ENCODE measurements at places on chromosomes 6 and 20. TPM values are rescaled to one million over a fixed set of nuclear protein-coding genes. Genes with fewer than 3 reads are reported as not detected.
A peak's percentile ranks its signal among the peaks of the same experiment; 100 is the strongest.

GRCh38 chr6:23140871-23141270 lies 571.5 kb downstream of the HDGFL1 start:
- no peak overlapping the region for H3K4me3 ChIP-seq
- DNase-seq: no peak
- no peak overlapping the region for H3K27ac ChIP-seq

- H3K36me3 ChIP-seq: no peaks in the 10 kb centered on the region
- DNase-seq: no peak
- H3K4me1 ChIP-seq: peaks cover 8% of the 10 kb centered on the region
Measured at GRCh38 chr20:10802236-10802635, 128.4 kb upstream of the JAG1 start.

DNA sequence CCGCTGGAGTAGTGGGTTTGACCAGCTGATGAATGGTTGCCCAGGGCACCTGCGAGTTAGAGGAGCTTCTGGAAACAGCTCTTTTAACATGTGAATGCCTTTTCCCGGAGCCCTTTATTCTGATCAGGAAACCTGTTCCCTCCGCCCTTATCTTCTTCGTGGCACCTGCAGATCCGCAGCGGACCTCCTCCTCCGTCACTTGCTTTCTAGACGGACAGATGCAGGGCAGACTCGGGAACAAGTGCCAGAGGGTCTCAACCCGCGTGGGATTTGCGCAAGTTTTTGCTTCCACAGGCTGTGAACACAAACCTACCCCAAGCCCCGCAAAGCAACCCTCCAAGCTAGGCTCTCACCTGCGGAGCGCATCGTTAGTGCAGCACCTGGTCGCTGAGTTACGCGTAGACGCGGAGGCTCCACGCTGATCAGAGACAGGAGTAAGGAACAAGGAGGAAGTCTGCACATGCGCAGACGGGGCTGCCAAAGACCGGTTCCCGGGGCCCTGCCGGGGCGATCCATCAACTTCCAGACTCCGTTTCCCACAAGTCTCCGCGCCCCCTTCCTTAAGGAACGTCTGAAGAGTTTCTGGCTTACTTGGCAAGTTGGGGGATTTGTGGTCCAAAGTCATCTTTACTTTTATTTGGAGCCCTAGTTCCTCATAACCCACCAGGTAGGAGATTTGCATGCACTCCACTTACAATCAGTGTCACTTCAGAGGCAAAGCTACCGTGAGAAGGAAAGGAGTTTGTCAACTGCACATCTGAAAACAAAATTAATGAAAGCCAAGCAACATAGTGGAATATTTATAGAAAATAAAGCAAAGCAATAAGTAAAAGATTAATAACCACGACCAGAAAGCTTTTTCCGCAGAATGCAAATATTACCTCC lies 52.7 kb upstream of the ELMO2 start:
- H3K4me3 ChIP-seq: peak overlapping the region; percentile 59
- peak; percentile 97 for DNase-seq
- peaks cover 17% of the 10 kb centered on the region for H3K4me1 ChIP-seq
- H3K27me3 ChIP-seq: no peaks in the 10 kb centered on the region
- H3K27ac ChIP-seq: peak overlapping the region; percentile 79

DNA sequence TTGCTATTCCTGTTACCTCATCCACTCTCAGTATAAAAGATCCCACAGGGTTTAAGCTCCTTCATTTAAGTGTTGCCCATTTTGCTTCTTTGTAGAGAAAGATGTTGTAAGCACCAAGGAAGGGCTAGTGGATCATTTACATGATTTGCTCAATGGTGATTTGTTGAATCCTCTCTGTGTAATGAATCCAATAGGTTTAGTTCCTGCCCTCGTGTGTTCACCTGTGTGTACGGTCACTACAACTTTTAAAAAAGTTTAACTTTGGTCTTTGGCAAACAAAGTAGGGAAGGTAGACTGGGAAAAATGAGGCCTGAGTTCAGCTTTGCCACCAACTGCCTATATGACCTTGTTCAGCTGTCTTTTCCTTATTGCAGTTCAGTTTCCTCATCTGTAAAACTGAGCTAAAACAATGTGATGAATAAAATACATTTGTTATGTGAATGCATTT lies 51.5 kb downstream of the DHX35 start:
- no peak for DNase-seq
- H3K4me1 ChIP-seq: peaks cover 13% of the 10 kb centered on the region
- no peaks in the 10 kb centered on the region for H3K27me3 ChIP-seq
- H3K4me3 ChIP-seq: no peak overlapping the region

Gene NKAIN4
- 16.0 TPM for total RNA-seq

DNA sequence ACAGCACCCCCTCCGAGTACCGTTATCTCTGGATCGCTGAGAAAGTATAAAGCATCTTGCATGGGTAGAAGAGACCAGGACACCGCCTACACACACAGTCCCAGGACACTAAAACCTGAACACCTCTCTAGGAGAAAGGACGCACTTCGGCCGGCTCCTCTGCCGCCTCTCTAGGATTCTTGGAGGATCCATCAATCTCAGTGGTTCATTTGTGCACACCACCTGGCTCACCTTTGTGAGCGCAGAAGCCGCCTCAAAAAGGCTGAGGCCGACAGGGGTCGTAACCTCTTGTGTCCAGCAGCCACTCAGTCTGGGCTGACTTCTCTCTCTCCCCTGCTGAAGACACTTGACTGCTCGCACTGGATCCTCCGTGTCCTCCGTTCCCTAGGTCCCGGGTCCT lies 13.5 kb downstream of the ZSCAN23 start:
- H3K4me1 ChIP-seq: no peaks in the 10 kb centered on the region
- H3K4me3 ChIP-seq: no peak overlapping the region
- H3K27ac ChIP-seq: no peak overlapping the region
- DNase-seq: peak; percentile 43
- no peaks in the 10 kb centered on the region for H3K36me3 ChIP-seq

- peak overlapping the region; percentile 21 for H3K27ac ChIP-seq
- H3K36me3 ChIP-seq: no peaks in the 10 kb centered on the region
- H3K4me1 ChIP-seq: peaks cover 61% of the 10 kb centered on the region
- no peak overlapping the region for H3K4me3 ChIP-seq
Measured at GRCh38 chr20:49701241-49701790, 12.4 kb downstream of the B4GALT5 start.

GRCh38 chr20:17810062-17810631 lies 110.4 kb downstream of the BANF2 start:
- H3K4me1 ChIP-seq: peaks cover 9% of the 10 kb centered on the region
- H3K27me3 ChIP-seq: no peaks in the 10 kb centered on the region
- no peak for DNase-seq
- H3K27ac ChIP-seq: no peak overlapping the region
- no peaks in the 10 kb centered on the region for H3K36me3 ChIP-seq

- peaks cover 4% of the 10 kb centered on the region for H3K4me1 ChIP-seq
- DNase-seq: no peak
- H3K27ac ChIP-seq: no peak overlapping the region
- no peak overlapping the region for H3K4me3 ChIP-seq
- no peaks in the 10 kb centered on the region for H3K27me3 ChIP-seq
Measured at GRCh38 chr6:107321793-107322192, 137.6 kb downstream of the PDSS2 start.

Gene SLC17A9
- total RNA-seq: 24.2 TPM

DNA sequence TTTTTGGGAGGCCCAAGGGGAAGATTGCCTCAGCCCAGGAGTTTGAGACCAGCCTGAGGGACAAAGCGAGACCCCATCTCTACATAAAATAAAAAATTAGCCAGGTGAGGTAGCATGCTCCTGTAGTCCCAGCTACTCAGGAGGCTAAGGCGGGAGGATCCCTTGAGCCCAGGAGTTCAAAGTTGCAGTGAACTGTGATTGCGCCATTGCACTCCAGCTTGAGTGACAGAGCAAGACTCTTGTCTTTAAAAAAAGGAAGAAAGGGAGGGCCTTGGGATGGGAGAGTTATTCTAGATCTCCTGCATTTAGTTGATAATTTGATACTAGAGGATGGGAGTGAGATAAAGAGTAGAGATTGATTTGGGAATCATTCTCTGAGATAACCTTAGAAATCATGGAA lies 68.1 kb downstream of the ITCH start:
- no peak overlapping the region for H3K27ac ChIP-seq
- H3K4me1 ChIP-seq: no peaks in the 10 kb centered on the region
- H3K4me3 ChIP-seq: no peak overlapping the region
- H3K27me3 ChIP-seq: no peaks in the 10 kb centered on the region
- DNase-seq: no peak
- H3K36me3 ChIP-seq: 0 out of 2 replicates have a peak, but pooled peaks cover 4% of the 10 kb centered on the region

DNA sequence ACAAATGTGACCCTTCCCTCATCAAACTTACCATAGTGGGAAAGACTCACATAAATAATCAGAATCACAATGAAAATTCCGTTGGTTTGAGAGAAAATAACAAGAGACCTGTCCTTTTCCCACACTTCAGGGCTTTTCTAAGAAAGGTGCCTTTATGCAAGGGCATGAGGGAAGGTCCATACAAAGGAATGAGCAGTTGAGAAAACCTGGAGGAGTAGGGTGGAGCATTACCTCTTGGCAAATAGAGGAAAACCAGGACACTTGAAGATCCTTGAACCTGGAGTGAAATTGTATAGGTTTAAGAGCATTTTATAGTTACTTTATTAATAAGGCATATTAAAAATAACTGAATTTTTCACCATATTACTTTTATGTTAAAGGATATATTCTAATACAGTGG lies 54.3 kb downstream of the UBR2 start:
- H3K36me3 ChIP-seq: no peaks in the 10 kb centered on the region
- H3K27me3 ChIP-seq: no peaks in the 10 kb centered on the region
- H3K27ac ChIP-seq: peak overlapping the region; percentile 40
- 0 out of 2 replicates have a peak, but pooled peaks cover 4% of the 10 kb centered on the region for H3K4me1 ChIP-seq

Gene BANF2
- not detected for total RNA-seq

Gene ANGPT4
- 0.17 TPM for total RNA-seq

DNA sequence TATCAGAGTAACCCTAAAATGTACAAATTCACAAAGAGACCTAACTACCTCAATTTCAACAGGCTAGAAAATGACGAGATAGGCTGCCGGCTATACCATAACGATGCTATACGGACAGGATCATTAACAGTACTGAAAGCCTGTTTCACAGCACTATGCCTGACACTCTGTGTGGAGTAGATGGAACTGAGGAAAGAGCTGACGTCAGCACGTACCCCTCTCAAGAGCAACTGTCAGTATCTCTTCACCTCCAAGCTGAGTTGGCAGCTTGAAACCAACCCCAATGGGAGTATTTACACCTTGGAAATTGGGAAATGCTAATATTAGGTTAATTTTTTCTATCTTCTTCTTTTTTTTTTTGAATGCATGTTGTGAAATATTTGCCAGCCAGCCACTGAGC lies 53.6 kb downstream of the HUS1B start:
- peaks cover 13% of the 10 kb centered on the region for H3K4me1 ChIP-seq
- no peak overlapping the region for H3K27ac ChIP-seq
- H3K36me3 ChIP-seq: peaks cover 12% of the 10 kb centered on the region
- H3K4me3 ChIP-seq: no peak overlapping the region
- DNase-seq: no peak

Gene DAAM2
- total RNA-seq: 2.5 TPM

- DNase-seq: no peak
- H3K4me3 ChIP-seq: no peak overlapping the region
- no peaks in the 10 kb centered on the region for H3K27me3 ChIP-seq
- no peaks in the 10 kb centered on the region for H3K4me1 ChIP-seq
- H3K27ac ChIP-seq: no peak overlapping the region
Measured at GRCh38 chr20:49951151-49951550, 15.0 kb downstream of the RNF114 start.

Gene DLL1
- total RNA-seq: 4.6 TPM

Gene TOX2
- total RNA-seq: 1.5 TPM

Gene SNAP25
- total RNA-seq: 0.78 TPM

DNA sequence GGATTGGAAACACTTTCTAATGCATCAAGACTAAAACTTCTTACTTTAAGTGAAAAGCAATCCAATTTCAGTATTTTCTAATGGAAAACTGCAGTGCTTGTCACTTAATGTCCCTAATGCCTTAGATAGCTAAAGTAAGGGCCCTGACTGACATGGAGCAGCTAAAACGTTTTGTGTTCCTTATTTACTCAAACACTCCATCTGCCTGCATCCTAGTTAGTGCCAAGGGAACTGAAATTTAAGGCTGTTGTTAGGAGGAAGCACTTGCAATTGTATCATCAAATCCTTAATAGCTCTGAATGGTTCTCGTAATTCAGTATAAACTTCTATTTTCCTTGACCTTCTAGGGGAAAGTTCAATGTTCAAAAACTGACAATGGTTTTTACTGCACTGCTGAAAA lies 127.4 kb downstream of the GJA10 start:
- no peaks in the 10 kb centered on the region for H3K27me3 ChIP-seq
- H3K27ac ChIP-seq: no peak overlapping the region
- H3K4me3 ChIP-seq: no peak overlapping the region
- H3K36me3 ChIP-seq: no peaks in the 10 kb centered on the region

Gene BTN3A1
- 4.0 TPM for total RNA-seq

DNA sequence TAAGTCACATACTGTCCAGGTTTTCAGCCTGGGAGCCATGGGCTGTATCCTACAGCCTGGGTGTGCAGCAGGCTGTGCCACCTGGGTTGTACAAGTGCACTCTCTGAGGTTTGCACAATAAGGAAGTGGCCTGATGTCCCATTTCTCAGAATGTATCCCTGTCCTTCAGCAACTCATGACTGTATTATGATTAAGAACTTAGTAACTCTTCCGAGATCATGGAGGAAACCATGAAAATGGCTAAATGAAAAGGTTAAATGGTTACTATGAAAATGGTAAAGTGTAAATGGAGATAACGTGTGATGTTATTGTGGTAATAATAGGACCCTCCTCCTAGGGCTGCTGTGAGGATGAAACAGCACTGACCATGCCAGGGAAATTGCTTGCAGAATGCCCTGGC lies 227.6 kb downstream of the ANKRD60 start:
- H3K4me1 ChIP-seq: 0 out of 2 replicates have a peak, but pooled peaks cover 8% of the 10 kb centered on the region
- no peaks in the 10 kb centered on the region for H3K36me3 ChIP-seq
- H3K27me3 ChIP-seq: no peaks in the 10 kb centered on the region
- no peak for DNase-seq
- no peak overlapping the region for H3K4me3 ChIP-seq

DNA sequence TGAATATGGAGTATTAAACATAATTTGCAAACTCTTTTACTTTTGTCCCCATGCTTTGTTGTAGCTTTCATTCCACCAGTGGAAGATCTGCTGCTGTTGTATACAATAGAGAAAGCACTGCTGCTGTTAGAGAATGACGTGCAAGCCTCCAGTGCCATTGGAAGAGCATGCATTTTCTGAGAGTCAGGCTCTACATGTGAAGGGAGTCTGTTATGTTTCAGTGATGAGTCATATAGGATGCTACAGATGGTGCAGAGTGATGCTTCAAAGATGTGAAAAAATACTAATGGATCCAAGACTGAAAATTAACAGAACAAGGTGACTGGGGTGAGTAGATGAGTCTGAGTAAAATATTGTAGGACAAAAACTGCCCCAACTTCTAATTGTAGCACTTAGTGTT lies 22.4 kb upstream of the BACH2 start:
- no peak overlapping the region for H3K4me3 ChIP-seq
- H3K36me3 ChIP-seq: no peaks in the 10 kb centered on the region
- DNase-seq: no peak
- H3K27me3 ChIP-seq: no peaks in the 10 kb centered on the region

- H3K36me3 ChIP-seq: no peaks in the 10 kb centered on the region
- no peak overlapping the region for H3K27ac ChIP-seq
- peaks cover 6% of the 10 kb centered on the region for H3K4me1 ChIP-seq
- H3K4me3 ChIP-seq: no peak overlapping the region
- no peaks in the 10 kb centered on the region for H3K27me3 ChIP-seq
Measured at GRCh38 chr6:4313044-4313686, 177.8 kb upstream of the ECI2 start.

All from GM23338 (cell line).